Calu3 (cell line): ENCODE measurements at places on chromosomes 13 and 19. TPM values are rescaled to one million over a fixed set of nuclear protein-coding genes. Genes with fewer than 3 reads are reported as not detected.

The APLP1 gene
- 11.5 and 15.8 TPM in 2 replicates for total RNA-seq

DNA sequence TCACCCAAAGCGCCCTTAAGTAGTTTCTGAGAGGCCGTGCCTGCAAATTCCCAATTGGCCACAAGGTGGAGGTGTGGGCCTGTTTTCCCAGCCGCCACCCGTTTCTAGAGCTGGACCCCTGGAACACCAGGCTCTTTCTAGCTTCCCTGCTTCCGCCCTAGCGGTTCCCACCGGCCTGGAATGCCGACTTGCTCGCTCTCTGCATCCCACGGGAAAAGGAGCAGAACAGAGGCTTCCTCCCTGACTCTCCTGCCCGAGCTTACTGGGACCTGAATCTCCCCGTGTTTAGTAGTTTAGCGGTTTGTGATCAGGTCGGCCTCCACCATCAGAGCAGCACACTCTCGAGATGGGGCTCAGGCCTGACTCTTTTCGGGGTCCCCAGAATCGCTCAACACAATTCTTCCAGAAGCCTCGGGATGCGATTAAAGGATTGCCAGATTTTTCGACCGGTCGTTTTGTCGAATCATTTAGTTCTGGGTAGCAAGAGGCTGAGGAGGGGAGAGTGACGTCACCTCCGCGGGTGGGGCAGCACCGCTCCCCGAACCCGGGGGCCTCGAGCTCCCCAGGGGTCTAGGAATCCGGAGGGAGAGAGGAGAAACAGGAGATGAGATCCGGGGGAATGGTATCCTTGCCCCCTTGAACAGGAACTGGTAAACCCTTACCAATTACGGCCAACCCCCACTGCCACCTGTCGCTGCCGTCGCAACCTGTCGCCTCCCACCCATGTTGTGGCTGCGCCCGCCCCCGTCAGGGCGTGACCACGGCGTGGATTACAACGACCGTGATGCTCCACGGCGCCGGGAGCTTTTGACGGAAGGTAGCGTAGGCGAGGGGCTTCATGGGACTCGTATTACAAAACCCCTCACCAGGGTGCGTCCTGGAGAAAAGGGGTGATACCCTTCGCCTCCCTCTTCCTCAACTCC lies 8.0 kb downstream of the NAPSA start:
- peak; percentile 82 for DNase-seq

GRCh38 chr13:92315265-92315664 lies 911.3 kb upstream of the GPC6 start:
- DNase-seq = no peak

The PGLYRP2 gene
- not detected in 2 replicates for total RNA-seq

DNA sequence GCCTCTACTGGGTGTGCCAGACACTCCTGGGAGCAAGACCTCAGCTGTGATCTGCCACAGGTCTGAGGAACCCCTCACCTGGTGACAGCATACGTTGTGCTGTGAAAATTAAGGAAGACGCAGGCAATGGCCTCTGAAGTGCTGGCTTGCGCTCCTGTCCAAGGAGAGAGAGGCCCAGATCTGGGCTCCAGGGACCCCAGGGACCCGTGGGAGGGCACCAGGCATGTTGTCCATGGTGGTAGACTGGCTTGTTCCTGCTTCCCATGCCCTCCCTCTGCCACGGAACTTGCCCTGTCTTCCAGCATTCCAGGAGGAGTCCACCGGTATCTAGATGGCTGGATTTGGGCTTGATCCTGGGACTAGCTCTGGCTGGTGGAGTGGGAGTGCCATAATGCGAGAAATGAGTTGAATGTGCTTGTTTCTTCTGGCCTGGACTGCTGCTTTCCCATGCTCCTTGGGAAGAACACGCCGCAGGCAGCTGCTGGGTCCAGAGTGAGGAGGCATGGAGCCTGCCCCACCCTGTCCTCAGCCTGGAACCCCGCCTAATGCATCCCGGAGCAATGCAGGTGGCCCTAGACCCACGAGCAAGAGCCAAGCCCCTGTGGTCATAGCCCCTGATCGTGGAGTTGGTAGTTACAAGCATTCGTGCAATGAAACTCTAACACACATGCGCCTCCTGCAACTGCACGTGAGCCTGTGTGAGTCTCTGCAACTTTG lies 190.2 kb downstream of the TEX29 start:
- DNase-seq = no peak

DNA sequence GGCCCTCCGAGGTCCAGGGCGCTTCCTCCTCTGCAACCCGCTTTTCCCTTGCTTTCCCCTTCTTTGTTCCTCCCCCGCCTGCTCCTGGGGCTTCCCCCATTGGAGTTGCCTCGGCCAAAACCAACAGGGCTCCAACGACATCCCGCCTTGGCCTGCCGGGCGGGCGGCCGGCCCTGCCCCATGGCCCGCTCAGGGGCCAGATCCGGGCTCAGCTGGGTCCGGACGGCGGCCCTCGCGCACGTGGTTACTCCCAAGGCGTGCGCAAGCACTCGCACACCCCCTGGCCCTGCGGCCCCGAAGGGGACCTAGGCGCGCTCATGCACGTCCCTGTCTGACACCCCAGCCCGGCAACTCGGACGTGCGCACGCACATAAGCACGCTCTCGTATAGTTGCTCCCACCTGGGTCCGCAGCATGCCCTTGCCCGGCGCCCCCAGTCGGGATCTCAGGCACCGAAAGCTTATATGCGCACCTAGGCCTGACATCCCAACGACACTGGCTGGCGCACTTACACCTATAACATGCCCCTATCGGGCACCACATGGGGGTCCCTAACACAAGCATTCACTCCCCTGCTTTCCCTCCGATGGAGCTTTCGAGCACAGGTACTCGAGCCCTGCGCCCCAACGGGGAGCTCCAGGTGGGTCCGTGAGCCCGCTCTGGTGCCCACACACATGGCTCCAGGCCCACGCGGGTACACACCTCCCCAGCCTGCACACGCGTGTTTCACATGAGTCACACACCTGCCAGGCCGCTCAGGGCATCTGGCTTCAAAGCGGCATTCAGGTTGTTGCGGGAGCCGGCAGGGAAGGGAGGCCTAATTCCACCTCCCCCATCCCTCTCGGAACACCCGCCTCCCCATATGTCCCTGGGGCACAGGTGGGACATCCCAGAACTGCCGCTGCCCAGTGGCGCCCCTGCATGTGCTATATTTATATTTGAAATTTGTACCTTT lies 15.0 kb downstream of the NFIX start:
- DNase-seq = no peak

The DYRK1B gene
- total RNA-seq = 21.5 and 24.6 TPM in 2 replicates

The ZNF728 gene
- not detected in 2 replicates for total RNA-seq

The CEACAM20 gene
- 0.17 and 0.28 TPM in 2 replicates for total RNA-seq

GRCh38 chr19:52748336-52748950 lies 13.6 kb upstream of the ZNF611 start:
- no peak for DNase-seq

The NXNL1 gene
- total RNA-seq = not detected in 2 replicates

The CRLF1 gene
- total RNA-seq = 1.1 TPM in 1 of 2 replicates, not detected in the other

DNA sequence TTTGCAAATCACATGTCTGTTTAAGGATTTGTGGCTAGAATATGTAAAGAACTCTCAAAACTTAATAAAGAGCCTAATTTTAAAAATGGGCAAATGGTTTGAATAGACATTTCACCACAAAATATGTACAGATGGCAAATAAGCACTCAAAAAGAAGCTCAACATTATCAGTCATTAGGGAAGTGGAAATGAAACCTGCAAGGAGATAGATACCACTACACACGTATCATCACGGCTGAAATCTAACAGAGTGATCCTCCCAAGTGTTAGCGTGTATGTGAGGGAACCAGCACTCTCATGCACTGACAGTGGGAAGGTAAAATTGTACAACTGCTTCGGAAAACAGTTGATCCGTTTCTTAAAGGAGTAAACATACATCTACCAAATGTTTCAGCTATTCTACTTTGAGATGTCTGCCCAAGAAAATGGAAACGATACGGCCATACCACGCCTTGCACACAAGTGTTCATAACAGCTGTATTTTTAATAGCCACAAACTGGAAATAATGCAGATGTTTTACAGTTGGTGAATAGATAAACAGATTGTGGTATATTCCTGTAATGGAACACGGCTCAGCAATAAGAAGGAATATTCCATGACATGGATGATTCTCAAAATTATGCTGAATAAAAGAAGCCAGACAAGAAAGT lies 14.5 kb downstream of the ARHGEF7 start:
- no peak for DNase-seq

- no peak for DNase-seq
Measured at GRCh38 chr19:36030264-36031148, 2.2 kb downstream of the CLIP3 start.

The TMEM272 gene
- not detected in 2 replicates for total RNA-seq

GRCh38 chr13:110284779-110285484 lies 22.0 kb downstream of the COL4A1 start:
- DNase-seq = no peak

GRCh38 chr19:6997679-6998445 lies 23.4 kb downstream of the MBD3L2B start:
- DNase-seq = no peak

DNA sequence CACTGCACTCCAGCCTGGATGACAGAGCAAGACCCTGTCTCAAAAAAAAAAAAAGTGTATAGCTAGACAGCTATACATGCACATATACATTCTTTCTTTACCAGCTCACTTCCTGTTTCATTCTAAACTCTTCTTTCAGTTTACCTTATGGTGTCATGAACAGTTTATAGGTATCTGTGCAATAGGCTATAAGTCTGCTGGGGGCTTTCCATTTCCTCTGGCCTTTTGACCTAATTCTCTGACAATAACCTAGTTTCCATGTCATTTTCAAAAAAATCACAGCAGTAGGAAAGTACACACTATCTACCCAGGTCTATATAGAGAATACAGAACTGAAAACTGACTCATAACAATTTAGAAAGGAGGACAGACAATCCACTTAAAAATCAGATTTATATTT lies 24.4 kb upstream of the URAD start:
- DNase-seq = no peak

The EID2B gene
- total RNA-seq = 2.4 and 3.3 TPM in 2 replicates

The ZFP28 gene
- not detected in 2 replicates for total RNA-seq

GRCh38 chr19:17997969-17998826 lies 9.8 kb upstream of the ARRDC2 start:
- DNase-seq = peak; percentile 30

GRCh38 chr19:43776286-43776685 lies 4.5 kb downstream of the KCNN4 start:
- DNase-seq = no peak

GRCh38 chr13:45594764-45595163 lies 20.8 kb downstream of the ERICH6B start:
- DNase-seq = no peak

The LILRB3 gene
- not detected in 2 replicates for total RNA-seq

DNA sequence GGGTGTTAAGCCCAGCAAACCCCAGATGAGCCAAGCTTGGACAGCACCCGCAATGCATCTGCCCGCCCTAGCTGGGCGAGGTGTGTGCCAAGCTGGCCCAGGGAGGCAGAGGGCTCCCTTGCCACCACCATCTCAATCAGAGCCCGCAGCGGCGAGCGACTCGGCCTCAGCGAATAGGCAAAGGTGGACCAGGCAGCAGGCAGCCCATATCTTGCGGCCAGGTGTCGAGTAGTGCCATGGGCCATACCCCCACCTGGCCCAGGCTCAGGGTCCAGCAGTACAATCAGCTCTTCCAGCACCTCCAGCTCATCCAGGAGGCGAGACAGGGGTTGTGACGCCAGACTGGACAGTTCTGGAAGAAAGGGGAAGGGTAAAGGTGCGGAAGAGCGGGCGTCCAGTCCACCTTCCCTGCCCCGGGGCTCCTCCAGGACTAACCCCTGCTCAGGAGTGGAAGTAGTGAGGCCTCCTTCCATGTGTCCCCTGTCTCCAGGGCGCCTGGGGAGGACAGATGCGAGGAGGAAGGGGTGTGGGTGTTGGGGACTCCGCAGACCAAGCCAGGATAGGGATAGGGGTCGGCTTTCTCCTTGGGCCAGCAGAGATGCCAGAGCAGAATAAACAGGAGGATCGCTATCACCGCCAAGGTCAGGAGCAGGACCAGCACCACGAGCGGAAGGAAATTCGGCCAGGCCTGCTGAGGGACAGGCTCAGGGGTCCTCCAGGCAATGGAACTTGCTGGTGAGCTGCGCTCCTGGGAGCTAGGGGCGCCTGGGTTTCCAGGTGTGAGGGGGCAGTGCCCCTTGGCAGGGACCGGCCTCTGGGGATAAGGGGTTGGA lies 2.8 kb downstream of the IGFLR1 start:
- no peak for DNase-seq

DNA sequence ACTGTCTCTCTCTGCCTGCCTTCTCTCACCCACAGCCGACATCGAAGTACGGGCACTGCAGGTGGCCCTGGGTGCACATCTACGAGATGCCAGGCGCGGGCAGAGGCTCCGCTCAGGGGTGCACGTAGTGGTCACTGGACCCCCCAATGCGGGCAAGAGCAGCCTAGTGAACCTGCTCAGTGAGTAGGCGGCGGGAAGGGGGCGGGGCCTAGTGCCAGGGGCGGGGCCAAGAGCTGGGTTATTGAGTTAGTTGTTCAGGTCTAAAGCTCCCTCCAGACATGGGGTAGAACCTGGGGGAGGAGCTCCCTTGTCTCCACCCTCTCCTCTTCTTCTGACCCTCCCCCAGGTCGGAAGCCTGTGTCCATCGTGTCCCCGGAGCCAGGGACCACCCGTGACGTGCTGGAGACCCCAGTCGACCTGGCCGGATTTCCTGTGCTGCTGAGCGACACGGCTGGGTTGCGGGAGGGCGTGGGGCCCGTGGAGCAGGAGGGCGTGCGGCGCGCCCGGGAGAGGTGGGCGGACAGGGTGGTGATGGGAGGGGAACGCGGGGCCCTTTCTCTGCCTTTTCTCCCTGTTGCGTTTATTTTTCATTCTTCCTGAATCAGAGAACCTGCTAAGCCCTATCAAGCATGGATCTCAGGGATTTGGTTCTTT lies 1.9 kb downstream of the GTPBP3 start:
- peak; percentile 17 for DNase-seq

The MED25 gene
- total RNA-seq = 89.7 and 95.8 TPM in 2 replicates

GRCh38 chr19:55492362-55492944 lies 4.2 kb downstream of the SSC5D start:
- no peak for DNase-seq

DNA sequence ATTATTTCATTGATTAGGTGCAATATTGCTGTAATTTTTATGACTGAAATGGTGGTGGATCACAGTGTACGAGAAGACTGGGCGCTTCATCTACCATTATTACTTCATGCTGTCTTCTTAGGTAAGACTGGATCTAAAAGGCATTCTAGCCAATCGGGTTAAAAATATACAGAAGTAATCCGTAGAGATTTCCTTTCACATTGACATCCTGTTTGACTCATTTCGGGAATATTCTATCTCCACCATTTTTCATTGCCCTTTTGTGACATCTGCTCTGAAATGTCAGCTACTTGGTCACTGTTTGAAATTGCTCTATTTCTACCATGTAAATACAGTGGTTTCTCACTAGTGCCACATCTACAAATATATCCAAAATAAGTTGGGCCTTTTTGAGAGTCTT lies 90.2 kb downstream of the ZAR1L start:
- no peak for DNase-seq
